ENCODE measurements at places on chromosomes 7 and 10. TPM values are rescaled to one million over a fixed set of nuclear protein-coding genes. Genes with fewer than 3 reads are reported as not detected.

GRCh38 chr7:23115991-23116390 is 10.4 kb downstream of the KLHL7 start:
- no peak for DNase-seq

DNA sequence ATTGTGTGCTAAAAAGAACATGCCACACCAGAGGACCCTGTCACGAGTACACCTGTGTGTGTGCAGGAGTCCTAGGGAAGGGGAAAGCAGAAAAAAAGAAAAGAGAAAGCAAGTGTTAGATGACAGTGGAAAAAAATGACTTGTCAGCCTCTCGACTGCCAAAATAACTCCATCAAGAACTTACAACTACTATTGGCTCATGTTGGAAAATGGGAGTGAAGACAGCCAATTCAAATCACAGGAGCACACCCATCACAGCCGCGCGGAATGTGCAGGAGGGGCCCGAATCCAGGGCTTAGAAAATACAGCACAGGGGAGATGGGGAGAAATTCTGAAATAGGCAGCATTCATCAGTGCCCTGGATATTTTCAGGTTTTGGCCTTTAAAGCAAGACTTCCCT is 38.1 kb upstream of the FOXI2 start:
- no peak for DNase-seq

DNA sequence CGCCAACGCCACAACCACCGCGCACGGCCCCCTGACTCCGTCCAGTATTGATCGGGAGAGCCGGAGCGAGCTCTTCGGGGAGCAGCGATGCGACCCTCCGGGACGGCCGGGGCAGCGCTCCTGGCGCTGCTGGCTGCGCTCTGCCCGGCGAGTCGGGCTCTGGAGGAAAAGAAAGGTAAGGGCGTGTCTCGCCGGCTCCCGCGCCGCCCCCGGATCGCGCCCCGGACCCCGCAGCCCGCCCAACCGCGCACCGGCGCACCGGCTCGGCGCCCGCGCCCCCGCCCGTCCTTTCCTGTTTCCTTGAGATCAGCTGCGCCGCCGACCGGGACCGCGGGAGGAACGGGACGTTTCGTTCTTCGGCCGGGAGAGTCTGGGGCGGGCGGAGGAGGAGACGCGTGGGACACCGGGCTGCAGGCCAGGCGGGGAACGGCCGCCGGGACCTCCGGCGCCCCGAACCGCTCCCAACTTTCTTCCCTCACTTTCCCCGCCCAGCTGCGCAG is 424 bp downstream of the EGFR start:
- peak; percentile 83 for DNase-seq

DNA sequence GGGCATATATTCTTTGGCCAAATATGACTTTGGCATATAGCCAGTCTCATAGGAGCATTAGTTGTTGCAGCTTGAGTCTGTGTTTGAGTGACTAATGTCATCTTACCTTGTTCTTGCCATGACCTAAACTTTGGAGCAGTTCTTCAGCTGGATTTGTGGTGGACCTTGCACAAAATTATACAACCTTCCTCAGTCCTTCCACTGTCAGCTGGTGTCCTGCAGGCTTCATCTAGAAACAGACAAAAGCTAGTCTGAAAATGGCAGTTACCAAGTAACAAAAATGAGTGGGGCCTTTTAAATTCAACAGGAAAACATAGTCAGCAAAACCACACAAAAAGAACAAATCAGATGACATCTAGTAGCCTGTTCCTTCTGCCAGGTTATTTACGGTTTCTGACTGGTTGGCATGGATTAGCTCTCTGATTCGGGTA is 59.5 kb upstream of the HECTD2 start:
- DNase-seq: no peak

DNA sequence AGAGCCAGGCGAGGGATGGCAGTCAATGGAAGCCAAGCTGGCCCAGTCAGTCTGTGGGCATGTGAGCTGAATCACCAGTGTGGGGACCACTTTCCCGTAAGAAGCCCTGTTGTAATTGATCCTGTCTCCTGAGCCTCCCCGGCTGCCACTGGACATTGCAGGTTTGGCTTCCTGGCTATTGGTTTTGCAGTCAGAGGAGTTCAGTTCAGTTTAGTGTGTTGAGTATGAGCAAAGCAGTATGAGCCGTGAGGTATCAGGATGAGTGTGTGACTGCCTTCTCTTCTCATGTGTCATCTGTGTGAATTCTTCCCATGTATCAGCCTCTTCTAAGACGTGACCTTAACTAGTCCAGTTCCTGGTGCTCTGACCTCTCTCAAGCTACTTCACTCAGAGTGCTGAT is 227.4 kb downstream of the PRKG1 start:
- DNase-seq: peak; percentile 14

- no peak for DNase-seq
Observed at GRCh38 chr10:59513558-59513957, 151.2 kb upstream of the FAM13C start.

GRCh38 chr10:9951481-9952257 is 1066.0 kb upstream of the CELF2 start:
- DNase-seq: no peak

GRCh38 chr10:109974504-109975191 is 33.1 kb upstream of the ADD3 start:
- DNase-seq: no peak

- DNase-seq: peak; percentile 72
Observed at GRCh38 chr7:40717242-40717641, 582.4 kb downstream of the SUGCT start.

GRCh38 chr10:59954296-59954695 is 47.9 kb upstream of the CCDC6 start:
- no peak for DNase-seq

GRCh38 chr7:34327681-34328080 is 330.3 kb upstream of the NPSR1 start:
- no peak for DNase-seq

DNA sequence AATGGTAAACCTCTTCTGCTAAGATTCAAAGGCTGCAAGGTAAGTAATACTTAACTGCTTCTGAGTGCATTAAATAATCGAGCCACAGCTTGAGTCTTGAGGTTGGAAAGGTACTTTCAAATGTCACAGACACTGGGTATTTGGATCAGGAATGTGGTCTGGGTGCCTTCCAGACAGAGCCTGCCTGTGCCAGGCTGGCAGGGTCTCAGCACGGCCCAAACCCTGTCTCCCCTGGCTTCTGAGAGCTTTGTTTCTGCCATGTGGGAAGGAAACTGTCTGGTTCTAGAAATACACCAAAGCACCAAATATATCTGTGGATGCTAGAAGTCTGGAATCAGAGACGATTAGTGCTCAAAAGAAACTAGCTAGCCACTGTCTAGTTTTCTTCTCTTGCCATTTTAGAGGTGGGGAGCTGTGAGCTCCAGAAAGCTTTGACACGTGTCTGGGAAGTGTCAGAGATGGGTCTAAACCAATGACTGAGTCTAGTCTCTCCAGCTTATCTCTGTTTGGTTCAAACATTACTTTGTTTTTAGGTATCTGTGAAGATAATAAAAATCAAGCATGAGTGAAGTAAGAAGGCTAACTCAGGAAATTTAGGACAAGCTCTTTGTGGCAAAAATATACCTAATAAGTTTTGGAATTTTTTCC is 162.8 kb downstream of the CYP26A1 start:
- no peak for DNase-seq

Gene MOSPD3
- total RNA-seq: 10.2 TPM

Gene GBX1
- 1.9 TPM for total RNA-seq

Gene IKZF1
- total RNA-seq: 2.1 TPM

Gene TRIM50
- 0.33 TPM for total RNA-seq

Gene IDI1
- total RNA-seq: 15.6 TPM

Gene CDC123
- 41.8 TPM for total RNA-seq

Gene RNLS
- total RNA-seq: 14.3 TPM

Gene EMX2
- total RNA-seq: 0.25 TPM

Gene HMX3
- total RNA-seq: not detected

Gene OPALIN
- total RNA-seq: not detected

Gene ZNF365
- 0.60 TPM for total RNA-seq

Gene STRA8
- not detected for total RNA-seq

Gene GPR158
- not detected for total RNA-seq

Gene NEUROG3
- not detected for total RNA-seq
